ENCODE measurements at places on chromosomes 6 and 20.

GRCh38 chr20:59014680-59015389 is 4.4 kb upstream of the TUBB1 start:
- no peak for DNase-seq

GRCh38 chr6:88612631-88613030 is 350.8 kb downstream of the RNGTT start:
- DNase-seq = no peak

DNA sequence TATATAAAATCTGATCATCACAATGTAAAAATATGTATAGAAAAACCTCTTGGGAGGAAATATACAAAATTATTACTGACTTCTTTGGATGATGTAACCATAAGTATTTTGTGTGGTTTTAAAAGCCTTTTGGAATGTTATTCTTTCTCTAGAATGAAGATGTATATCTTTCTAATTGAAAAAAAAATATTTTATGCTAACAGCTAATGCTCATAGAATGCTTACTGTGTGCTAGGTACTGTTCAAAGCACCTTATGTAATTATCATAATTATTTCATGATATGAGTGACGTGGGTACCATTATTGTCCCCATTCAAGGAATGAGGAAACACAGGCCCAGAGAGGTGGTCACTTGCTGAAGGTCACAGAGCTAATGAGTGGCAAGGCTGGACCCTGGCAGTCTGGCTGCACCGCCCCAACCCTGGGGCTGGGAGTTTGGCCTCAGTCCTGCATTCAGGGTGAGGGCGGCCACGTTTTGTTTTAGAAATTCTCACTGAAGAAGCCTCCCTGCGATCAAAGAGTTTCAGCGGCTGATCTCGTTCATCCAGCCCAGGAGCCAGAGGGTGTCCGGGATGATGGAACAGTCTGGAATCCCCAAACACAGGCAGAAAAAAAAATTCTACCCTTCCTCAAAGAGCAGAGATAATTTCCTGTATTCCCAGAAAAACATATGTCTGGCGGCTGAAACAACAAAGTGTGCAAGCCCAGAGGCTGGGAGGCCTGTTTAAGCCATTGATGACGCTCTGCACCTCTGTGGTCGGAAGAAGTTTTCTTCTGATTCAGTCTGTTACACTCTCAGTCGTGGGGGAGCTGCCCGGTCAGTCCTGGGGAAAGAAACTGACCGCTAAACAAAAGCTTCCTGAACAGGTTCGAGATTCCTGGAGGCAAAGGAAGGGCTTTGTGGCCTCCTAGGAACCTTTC is 37.3 kb downstream of the TFEB start:
- no peak for DNase-seq

DNA sequence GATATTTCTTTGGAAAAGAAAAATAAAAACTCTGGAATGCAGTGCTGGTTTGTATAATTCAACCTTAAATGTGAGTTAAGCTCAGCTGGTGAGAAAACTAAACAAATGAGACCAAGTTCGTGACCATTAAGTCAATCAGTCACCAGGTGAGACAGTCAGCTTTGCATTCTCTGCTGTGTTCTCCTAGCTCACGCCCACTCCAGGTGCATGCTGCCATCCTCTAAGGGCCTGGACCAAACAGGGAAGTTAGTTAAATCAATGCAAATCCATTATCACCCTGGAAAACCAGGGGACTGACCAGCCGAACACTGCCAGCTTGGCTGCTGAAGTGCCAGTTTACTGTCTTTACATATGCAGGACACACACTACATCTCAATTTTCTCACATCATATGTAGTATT is 7.2 kb downstream of the TPBG start:
- DNase-seq = no peak

- no peak for DNase-seq
Observed at GRCh38 chr6:155265843-155266535, 2.2 kb downstream of the CLDN20 start.

GRCh38 chr20:10527781-10528180 is 92.7 kb downstream of the SLX4IP start:
- no peak for DNase-seq

DNA sequence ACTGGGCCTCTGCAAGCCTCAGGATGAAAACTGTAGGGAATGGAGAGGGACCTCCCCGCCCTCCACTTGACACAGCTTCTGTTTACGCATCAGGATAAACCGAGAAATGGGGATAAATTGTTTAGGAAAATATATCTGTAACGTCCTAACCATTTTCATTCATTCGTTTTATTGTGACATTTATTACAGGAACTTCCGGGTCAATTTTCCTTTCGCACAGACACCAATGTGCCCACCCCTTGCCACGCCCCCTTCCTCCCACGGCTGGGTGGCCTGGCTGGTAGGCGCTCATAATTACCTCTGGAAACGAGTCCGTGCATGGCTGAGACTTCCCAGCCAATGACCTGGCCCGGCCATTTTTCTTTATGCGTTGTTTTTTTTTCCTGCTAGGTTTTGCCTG is 96.1 kb downstream of the BMP7 start:
- no peak for DNase-seq

DNA sequence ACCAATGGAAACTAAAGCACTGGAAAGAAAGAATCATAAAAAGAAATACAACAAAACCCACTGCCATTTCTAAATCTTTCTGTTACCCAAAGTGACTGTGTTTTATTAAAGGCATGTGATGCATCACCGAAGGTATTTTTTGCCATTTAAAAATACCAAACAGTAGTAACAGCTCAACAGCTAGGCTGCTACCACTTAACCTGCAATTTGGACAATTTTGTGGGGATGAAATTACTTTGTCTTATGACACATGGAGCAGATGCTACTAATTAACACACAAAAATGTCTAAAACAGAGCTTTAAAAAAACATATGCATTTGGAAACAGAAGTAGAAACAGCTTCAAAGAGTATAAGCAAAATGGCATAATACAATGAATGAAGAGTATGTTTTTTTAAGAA is 97.4 kb downstream of the ATXN1 start:
- DNase-seq = no peak

GRCh38 chr6:143405373-143406154 is 44.9 kb downstream of the ADAT2 start:
- no peak for DNase-seq

DNA sequence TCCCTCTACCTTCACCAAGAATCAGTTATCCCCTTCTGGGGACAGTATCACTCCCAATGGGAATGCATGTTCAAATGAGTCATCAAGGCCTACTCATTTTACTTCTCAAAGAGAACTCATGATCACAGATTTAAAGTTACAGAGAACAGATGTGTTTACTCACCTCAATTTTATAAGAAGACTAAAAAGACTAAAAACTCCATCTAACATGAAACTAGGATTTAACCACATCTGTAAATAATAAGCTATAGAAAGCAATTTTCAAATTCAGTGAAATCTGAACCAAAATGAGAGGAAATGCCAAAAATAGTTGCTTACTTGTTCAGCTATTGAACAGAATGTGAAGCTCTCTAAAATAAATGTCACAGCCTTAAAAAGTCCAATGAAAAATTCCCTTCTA is 300.1 kb upstream of the KCNQ5 start:
- DNase-seq = no peak

GRCh38 chr6:111692327-111693164 is 86.9 kb upstream of the TRAF3IP2 start:
- DNase-seq = peak; percentile 50

GRCh38 chr20:23049201-23050075 is at the start of gene THBD:
Gene THBD, minus strand, starts transcription at chr20:23049672. Its CDS starts 168 bp downstream, at chr20:23049504.
- no peak for DNase-seq

DNA sequence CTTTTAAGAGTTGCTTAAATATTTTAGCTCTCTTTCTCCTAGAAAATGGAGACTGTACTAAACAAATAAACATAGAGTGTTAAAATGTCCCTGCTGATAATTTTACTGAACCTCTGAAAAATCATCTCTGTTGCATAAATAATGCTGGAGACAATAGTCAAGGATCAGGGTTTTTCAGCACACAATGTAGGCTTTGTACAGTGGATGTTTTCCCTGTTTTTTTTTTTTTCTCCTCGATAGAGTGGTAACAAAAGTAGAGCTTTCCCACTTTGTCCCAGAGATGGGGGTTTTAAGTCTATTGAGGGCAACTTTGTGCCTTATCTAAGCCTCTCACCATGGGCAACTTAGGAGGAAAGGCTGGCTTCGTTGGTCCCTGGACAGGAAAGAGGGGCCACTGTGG is 222.6 kb upstream of the HDDC2 start:
- DNase-seq = no peak

GRCh38 chr6:85186546-85187175 is 263.2 kb upstream of the NT5E start:
- DNase-seq = no peak

DNA sequence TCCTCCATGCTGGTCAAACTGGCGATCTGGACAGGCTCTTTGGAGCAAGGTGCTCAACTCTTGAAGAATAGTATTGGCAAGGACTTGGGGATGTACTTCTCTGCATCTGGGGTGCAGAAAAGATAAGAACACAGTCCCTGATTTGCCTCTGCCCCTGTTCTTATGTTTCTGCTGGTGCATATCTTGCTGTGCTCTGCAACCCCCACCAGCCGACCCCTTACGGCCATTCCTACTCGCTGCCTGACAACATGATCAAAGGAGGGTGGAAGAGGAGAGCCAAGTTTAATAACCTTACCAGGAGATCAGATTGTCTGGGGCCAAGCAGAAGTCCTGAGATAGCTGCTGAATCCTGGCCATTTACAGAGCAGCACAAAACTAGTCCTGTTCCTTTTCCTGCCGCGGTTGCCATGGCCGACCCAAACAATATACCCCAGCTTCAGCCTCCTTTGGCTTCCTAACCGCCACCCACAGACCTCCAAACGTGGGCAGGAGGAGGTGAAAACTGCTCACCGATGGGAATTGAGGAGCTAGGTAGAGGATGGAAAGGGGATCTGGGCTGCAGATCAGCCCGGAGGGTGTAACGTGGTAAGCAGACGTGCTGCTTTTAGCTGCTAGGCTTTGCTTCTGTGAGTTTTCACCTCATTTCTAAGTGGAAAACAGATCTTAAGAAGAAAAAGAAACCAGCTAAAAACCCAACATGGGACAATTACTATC is 60.9 kb downstream of the ATXN1 start:
- no peak for DNase-seq

DNA sequence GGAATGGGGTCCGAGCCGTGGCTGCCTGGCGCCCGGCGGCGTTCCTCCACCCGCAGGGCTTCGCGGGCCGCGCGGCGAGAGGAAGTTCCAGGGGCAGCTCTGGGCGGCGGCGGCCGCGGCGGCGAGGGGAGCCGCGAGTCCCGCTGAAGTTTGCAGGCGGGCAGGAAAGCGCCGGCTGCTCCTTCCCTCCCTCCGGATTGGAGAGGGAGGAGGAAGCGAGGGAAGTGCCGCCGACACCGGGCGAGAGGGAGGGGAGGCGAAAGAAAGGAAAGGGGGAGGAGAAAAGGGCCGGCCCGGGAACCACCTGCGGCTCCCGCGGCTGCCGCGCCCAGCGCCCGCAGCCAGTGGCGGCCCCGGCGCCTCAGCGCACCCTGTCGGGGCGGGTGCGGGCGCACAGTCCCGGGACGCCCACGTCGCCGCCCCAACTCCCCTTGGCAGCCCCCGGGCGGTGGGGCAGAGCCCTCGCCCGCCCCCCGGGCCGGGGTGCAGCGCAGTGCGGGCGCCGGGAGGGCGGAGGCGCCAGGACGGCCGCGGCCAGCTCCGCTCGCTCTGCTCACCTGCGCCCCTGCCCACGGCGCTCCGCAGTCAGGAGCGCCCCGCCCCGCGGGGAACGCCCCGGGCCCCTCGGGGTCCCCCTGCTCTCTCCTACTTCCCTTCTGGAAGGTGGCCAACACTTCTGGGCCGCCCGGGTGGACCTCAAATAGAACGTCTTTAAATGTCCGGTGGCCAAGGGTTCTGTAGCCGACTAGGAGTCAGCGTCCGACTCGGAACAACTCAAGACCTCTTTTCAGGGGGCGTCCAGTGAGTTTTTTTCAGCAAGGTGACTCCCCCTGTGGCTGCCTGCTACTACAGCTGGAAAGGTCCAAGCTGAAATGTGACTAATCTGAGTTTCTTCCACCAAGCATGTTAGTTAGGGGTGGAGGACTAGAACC is 80.3 kb upstream of the CCDC28A start:
- DNase-seq = no peak

DNA sequence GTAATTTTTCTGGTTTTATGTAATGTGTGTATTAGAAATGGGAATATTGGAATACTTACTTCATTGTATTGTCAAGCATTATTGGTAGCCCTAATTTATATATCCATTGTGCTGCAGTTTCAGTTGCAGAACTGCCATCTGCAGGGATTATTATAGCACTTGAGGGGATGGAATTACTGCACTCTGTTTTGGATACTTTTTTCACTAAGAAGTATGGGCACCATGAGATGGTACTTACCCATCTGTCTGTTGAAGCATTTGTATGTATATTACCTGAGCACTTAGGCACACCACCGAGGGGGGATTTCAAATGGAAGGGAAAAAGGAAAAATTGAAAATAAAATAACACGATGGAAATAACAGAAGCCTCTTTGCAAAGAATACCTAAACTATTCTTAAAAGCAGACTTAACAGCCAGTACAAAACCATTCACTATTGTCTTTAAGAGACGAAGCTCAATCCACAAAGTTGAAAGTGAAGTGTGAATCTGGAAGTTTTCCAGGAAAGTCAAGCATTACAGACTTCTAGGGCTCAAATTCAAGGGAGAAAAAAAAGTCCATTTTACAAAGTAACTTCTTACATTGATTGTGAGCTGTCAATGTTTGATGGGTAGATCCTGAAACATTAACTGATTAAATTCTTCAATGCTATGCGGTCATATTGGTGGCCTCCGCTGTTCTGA is 318.7 kb downstream of the SOX4 start:
- DNase-seq = no peak

- no peak for DNase-seq
Observed at GRCh38 chr6:35237476-35237875, 22.1 kb upstream of the ZNF76 start.

- no peak for DNase-seq
Observed at GRCh38 chr6:141808662-141809061, 324.1 kb upstream of the GJE1 start.

DNA sequence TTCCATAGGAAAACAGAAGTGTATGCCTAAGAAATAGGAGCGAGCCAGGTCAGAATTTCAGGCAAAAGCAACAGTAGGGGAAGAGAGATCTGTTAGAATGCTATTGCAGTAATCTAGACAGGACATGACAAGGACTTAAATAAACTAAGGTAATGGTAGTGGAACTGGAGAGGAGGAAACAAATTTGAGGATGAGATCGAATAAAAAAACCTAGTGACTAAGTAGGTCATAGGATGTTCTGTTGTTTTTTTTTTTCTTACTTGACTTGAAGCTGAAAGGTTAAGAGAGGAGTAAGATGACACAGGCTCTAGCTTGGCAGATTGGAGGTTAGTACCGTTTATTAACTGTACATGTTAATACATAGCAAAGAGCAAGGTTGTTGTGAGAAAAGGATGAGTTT is 28.6 kb downstream of the ORC3 start:
- no peak for DNase-seq

DNA sequence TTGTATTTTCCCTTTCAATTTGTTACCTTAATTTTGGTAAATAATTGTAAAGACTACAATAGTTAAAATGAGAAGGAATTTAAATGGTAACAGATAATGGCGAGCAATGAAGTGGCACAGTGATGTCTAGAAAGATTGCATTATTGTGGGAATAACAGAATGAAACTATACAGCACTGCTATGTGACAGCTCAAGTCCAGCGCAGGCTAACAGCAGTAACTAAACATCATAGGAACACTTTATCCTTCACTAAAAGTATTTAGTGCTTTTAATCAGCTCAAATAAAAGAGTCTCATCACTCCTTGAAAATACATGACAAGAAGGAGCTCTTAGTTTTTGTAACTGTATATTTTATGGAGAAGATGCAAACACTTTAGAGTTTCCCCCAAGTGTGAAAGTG is 190.8 kb downstream of the TENT5A start:
- no peak for DNase-seq

GRCh38 chr6:28947831-28948270 is 24.1 kb upstream of the TRIM27 start:
- DNase-seq = no peak

- DNase-seq = no peak
Observed at GRCh38 chr20:57576002-57576401, 15.1 kb downstream of the PCK1 start.

Data from cerebellar nuclear complex (tissue), 1 donor.